ENCODE measurements at places on chromosomes 16 and 17.

- DNase-seq: peak; percentile 60
These were observed 27.8 kb downstream of the GNPTG start for GRCh38 chr16:1379304-1380076.

- no peak for DNase-seq
These were observed 10.9 kb downstream of the TRAP1 start for GRCh38 chr16:3706253-3707012.

GRCh38 chr17:55785181-55785580, 34.3 kb downstream of the PCTP start:
- no peak for DNase-seq

GRCh38 chr16:55655381-55655896, 349 bp upstream of the SLC6A2 start:
- no peak for DNase-seq

- DNase-seq: no peak
These were observed 33.1 kb downstream of the HS3ST2 start for GRCh38 chr16:22847100-22847499.

DNA sequence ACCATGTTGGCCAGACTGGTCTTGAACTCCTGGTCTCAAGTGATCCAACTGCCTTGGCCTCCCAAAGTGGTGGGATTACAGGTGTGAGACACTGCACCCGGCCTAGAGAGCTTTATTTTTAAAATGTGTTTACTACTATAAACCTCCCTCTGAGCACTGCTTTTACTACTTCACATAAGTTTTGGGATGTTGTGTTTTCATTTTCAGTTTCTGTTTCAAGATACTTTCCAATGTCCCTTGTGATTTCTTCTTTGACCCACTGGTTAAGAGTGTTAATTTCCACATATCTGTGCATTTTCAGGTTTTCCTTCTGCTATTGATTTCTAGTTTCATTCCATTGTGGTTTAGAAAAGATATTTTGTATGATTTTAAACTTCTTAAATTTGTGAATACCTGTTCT, 74.4 kb downstream of the NETO2 start:
- no peak for DNase-seq

GRCh38 chr17:61127960-61128359, 271.7 kb upstream of the TBX2 start:
- no peak for DNase-seq

DNA sequence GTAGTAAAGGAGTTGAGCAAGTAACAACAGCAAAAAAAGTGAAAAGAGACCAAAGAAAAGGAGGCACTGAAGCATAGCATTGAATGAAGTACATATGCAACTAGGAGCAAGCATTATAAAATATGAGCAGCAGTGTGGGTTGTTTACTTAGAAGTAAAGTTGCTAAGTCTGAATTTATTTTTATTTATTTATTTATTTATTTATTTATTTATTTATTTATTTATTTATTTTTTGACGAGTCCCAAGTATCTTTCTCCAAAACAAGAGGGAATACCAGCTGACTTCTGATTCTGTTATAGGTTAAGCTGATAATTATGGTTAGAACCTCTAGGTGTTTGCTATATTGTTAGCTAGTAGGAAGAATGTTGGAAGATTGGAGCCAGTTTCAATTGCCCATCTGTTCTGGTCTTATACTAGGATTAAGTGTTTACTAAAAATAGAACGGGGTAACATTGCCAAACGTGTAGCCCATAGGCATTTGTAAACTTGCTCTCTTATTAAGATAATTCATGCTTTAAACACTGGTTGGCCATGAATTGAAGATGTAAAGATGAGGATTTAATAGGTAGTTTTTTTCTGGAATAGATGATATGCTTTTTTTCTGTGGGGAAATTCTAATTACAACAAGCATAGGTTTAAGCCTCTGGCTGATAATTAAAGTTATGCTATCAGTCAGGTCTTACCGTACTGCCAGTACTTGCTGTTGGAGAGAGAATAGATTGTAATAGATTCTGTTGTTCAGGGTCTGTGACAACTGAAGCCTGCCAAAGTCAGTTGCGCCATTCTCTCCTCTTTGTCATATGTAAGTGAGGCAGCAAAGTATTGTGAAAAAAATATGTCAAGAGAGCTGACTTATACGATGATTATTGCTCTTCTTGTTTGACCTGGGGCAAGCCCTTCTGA, 66.7 kb downstream of the PPM1E start:
- no peak for DNase-seq

GRCh38 chr17:13395346-13395745, 206.4 kb downstream of the HS3ST3A1 start:
- no peak for DNase-seq

- no peak for DNase-seq
These were observed 873.5 kb upstream of the EEF2KMT start for GRCh38 chr16:5971106-5971505.

DNA sequence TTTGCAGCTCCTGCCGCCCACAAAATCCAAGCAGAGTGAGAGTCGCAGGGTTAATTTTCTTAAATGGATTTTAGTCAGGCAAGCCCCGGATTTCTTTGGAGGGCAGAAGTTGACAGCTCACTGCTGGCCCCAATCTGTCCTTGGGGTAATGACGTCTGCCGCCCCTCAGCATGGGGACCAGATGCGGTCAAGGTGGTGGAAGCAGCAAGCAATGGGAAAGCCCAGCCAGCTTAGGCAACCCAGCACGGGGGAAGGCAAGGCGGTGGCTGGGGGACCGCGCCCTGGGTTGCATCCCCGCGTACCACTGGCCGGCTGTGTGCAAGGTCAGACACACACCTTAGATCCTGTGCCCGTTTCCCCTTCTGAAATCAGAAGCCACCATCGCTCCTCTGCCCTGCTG, 321.7 kb downstream of the C16orf95 start:
- no peak for DNase-seq

DNA sequence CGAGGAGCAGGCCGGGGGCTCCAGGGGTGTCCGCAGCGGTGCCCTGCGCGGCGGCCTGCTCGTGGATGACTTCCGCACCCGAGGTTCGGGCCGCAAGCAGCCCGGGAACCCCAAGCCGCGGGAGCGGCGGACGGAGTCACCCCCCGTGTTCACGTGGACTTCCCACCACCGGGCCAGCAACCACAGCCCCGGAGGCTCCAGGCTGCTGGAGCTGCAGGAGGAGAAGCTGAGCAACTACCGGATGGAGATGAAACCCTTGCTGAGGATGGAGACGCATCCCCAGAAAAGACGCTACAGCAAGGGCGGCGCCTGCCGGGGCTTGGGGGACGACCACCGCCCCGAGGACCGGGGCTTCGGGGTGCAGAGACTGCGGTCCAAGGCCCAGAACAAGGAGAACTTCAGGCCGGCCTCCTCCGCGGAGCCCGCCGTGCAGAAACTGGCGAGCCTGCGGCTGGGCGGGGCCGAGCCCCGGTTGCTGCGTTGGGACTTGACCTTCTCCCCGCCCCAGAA, 75.8 kb downstream of the KLHDC4 start:
- no peak for DNase-seq

GRCh38 chr17:73731733-73732132, 87.5 kb upstream of the SDK2 start:
- DNase-seq: no peak

DNA sequence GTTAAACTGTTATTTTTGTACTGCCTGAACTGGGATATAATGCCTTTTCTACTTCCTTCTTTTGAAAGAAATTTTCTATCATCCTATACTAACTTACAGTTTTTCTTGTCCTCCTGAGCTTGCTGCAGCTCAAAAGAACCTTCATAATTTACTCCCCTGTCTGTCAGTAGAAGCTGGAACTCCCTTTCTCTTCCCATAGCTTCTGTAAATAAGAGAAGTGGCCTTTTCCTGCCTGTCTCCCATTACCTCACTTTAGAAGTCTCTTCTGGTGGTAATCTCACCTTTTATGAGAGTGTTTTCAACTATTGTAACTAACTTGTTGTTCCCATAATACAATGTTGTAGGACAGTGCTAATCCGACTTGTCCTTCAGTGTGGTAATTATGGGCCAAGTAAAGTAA, 246.7 kb upstream of the TBX2 start:
- no peak for DNase-seq

- no peak for DNase-seq
These were observed 242.3 kb downstream of the SEC14L1 start for GRCh38 chr17:77382966-77383612.

All from activated naive CD4-positive, alpha-beta T cell (primary cell).